K562 (cell line): ENCODE measurements at places on chromosomes 1 and 21.

DNA sequence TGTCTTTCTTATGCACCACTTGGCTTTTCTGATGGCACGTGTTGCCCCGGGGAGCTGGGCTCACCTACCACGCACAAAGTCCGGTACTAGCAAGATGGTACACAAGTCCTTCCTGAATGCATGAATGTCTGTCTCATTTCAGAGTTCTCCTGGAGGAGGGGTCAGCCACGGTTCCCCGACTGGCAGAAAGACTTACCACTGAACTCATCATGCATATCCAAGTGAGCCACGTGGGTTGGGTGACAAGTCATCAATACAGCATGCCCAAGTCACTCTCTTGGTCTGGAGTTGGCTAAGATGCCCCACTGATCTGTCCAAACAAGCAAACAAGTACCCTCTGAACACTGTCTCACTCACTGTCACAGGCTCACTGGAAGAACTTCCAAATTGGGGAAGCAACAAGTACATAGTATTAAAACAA is 28.6 kb upstream of the MX1 start:
- DNase-seq: no peak

DNA sequence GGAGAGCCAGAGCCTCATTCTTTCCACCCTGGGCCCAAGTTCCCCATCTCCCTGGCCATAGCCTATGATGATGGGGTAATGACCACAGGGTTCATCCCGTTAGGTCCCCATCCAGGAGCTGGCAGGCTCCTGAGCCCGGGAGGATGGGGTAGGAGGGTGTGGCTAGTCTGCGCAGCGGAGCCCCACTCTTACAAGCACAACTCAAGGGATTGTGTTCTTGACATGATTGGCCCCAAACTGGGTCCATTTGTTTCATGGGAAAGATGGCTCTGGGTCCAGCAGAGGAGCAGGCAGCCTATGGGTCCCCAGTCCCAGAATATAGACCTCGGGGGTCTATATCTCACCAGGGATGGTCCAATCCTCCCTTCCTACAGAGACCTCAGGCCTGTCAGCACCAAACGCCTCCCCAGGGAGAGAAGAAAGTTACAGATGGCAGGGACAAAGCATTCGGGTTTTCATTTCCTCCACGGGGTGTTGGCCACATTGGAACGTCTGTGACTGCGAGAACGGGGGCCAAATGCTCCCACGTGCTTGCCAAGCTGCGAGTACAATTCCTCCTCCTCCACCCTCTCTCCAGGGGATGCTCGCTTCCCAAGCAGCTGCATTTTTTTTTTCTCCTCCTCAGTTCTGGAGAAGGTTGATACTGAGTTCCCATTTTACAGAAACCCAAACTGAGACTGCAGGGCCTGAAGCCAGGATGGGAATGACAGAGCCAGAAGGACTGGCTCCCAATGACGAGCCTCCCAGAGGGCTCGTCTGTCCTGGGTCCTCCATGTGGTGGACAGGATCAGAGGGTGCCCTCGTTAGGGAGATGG is 71.0 kb downstream of the DHRS3 start:
- DNase-seq: no peak

DNA sequence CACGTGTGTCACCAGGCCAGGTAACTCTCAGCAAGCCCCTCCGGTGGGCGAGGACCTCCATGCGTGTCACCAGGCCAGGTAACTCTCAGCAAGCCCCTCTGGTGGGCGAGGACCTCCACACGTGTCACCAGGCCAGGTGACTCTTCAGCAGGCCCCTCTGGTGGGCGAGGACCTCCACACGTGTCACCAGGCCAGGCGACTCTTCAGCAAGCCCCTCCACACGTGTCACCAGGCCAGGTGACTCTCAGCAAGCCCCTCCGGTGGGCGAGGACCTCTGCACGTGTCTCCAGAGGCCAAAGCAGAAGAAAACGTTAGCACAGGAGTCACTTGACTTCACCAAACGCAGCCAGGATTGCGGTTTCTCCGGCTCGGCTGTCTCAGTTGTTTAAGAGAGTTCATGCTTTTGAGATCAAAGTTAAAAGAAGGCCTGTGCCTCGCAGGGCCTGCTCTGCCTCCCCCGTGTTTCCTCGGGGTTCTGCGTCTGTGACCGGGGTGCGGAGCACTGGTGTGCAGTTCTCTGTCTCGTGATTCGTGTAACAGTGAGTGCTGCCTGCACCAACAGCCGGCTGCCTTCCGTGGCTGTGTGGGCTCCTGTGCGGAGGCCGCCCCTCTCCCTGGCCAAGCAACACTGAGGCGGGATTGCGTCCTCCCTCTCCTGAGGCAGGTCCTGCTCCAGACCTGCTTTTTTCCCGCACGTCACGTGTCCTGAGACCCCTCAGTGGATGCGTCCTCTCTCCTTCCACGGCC is 56.6 kb downstream of the PRKCZ start:
- no peak for DNase-seq

GRCh38 chr1:116502671-116503314 is 68.0 kb downstream of the CD58 start:
- DNase-seq: peak; percentile 43

GRCh38 chr1:18294437-18295176 is 186.1 kb upstream of the KLHDC7A start:
- DNase-seq: no peak

- DNase-seq: peak; percentile 67
Measured at GRCh38 chr1:247906504-247907047, 11.2 kb downstream of the OR2W3 start.

GRCh38 chr1:230396966-230397365 is 29.2 kb downstream of the PGBD5 start:
- no peak for DNase-seq

DNA sequence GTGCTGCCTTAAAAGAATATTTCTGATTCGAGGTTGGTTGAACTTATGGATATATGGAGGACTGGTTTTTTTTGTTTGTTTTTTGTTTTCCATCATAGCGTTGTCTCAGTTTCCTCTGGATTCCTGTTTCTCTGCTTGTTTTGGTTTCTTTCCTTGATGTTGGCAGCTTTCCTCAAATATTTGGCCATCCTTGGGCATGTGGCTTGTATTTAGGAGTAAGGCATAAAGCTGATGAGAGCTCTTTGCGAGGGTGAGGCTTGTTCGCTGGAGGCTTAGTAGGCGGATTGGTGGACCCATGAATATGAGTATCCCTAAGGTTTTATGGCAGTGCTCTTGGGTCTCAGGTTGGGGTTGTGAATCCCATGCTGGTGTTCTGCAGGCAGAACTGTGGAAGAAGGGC is 22.9 kb downstream of the DYRK1A start:
- DNase-seq: no peak

DNA sequence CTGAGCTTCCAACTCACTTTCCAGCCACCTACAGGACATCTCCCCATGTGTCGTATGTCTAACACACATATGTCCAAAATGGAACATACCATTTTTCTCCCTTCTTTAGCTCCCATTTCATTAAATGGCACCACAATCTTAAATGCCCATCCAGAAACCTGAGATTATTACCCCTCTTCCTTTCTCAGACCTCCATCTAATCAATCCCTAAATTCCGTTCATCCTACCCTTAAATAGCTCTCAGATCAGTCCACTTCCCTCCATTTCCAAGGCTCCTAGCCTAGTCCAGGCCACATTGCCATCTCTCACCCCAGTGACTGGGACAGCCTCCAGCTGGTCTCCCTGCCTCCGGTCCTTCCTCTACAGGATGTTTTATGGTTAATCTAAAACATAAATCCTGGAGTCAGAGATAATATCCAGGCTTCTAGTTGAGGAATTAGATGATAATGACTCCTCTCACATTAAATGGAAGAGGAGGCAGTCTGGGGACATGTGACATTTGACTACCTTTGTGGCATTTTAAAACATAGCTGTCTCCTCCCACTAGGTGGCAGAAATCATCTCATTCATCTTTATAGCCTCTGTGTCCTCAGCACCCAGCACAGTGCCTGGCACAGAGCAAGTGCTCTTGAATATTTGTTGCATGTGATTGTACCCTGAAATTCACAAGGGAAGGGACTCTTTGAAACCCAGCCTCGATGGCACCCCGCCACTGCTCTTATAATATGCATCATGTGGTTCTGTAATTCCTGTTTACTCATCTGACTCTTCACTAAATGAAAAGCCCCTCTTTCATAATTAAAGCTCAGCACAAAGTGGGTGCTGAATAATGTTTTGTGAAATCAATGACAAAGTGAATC is 102.3 kb downstream of the TMEM53 start:
- DNase-seq: peak; percentile 58

GRCh38 chr21:25462517-25462971 is 144.7 kb downstream of the MRPL39 start:
- DNase-seq: no peak

GRCh38 chr1:160610569-160611242 is 31.4 kb upstream of the CD84 start:
- no peak for DNase-seq

DNA sequence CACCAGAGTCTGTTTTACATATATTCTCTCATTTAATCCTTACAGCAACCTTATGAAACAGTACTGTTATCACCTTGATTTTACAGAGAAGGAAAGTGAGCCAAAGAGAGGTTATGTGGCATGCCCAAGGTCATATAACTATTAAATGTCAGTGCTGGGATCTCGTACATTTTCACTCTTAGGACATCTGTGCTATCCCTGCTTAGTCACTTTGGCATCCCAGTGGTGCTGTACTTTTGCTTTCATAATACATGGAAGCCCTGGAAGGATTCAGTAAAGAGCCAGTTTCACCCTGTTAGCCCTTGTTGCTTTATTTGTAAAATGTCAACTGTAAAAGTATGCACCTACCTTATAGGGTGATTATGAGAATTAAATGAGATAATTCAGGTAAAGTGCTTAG is 104.4 kb downstream of the NFIA start:
- DNase-seq: no peak

DNA sequence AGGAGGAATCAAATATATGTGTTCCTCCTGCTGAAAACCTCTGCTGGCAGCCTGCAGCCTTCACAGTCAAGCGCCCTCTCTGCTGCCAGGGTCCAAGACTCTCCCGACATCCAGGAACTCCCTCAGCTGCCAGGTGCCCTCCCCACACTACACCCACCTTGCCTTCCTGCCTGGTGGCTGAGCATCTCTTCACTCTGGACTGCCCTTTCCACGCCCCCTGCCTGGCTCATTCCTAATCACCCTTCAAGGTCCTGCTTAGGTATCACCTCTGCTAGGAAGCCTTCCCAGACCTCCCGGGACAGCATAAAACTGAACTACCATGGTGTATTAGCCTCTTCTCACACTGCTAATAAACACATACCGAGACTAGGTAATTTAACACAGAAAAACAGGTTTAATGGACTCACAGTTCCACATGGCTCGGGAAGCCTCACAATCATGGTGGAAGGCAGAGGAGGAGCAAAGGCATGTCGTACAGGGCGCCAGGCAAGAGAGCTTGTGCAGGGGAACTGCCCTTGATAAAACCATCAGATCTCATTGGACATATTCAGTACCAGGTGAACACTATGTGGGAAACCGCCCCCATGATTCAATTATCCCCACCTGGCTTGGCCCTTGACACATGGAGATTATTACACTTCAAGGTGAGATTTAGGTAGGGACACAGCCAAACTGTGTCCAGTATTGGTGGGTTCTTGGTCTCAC is 15.3 kb downstream of the LDLRAD1 start:
- no peak for DNase-seq

GRCh38 chr1:8517661-8518489 is 200.0 kb downstream of the SLC45A1 start:
- DNase-seq: no peak

DNA sequence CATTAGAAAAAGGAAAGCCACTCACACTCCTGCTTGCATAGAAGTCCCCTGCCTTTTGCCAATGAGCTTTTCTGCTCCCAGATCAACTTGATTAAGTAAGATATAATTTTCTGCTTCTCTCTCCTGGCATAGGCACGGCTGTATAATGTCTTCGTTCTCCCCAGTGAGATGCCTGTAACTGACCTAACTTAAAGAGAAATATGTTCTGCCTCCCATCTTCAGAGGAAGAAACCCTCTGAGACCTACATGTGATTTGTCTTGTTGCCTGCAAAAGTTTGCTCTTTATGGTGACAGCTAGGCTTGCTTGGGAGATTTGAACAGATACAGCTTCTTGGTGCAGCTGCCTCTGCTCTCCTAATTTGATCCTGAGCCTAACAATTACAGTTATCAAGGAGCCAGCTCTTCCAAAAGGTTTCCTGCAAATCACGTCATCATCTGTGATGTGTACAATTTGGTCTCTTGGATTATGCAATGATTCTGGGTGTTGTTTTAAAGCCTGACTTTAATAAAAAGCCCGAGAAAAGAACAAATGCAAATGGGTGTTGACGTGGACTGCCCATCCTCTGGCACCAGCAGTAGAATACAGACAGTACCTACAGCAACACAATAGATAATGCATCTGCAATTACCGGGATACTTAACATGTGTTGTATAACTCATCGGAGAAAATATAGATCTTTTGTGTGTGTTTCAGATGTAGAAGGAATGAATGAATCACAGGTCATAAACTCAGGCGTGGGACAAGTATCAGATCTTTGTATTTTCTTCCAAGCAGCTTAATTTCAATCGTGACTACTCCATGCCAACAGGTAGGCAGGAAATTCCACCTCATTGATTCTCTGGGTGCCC is 76.2 kb upstream of the KAZN start:
- no peak for DNase-seq

DNA sequence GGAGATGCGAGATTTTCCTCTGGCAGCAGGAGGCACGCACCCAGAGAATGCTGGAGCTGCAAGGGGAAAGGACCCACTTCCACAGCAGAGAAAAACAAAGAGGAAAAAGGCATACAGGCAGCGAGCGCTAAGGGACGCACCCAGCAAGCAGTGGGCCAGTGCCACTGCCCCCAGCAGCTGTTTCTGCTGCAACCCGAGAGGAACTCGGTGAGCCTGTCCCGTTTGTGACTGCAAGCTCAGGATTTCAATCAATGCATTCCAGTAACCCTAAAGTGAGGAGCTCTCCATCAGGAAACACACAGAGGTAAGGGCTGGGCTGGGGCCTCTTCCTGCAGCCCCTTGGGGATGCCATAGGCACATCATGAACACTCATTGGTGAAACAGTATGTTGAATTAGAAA is 58.7 kb downstream of the ACP6 start:
- DNase-seq: no peak

GRCh38 chr1:230591678-230592077 is 50.6 kb upstream of the COG2 start:
- no peak for DNase-seq

- DNase-seq: no peak
Measured at GRCh38 chr1:26041978-26042377, 3.9 kb downstream of the SLC30A2 start.

GRCh38 chr21:38950435-38951094 is 144.8 kb downstream of the ETS2 start:
- DNase-seq: no peak

- DNase-seq: no peak
Measured at GRCh38 chr1:107247679-107248078, 106.8 kb downstream of the NTNG1 start.

GRCh38 chr1:197599789-197600188 is 175.5 kb downstream of the DENND1B start:
- no peak for DNase-seq

- DNase-seq: peak; percentile 12
Measured at GRCh38 chr1:34500451-34500850, 254.4 kb upstream of the GJB5 start.
